Prostate gland (tissue), 2 donors: ENCODE measurements at places on chromosomes 1 and 21. TPM values are rescaled to one million over a fixed set of nuclear protein-coding genes. Genes with fewer than 3 reads are reported as not detected.

The PTGS2 gene
- total RNA-seq, result 11.2 TPM

The CELA2B gene
- 1.1 TPM for total RNA-seq

The RAD54L gene
- 8.2 TPM for total RNA-seq

The KIRREL1 gene
- total RNA-seq, result 18.6 TPM

The FCRL2 gene
- total RNA-seq, result not detected

The FAM131C gene
- not detected for total RNA-seq

The AVPR1B gene
- not detected for total RNA-seq

The CNN3 gene
- 136 TPM for total RNA-seq

The TSPEAR gene
- not detected for total RNA-seq

The ALX3 gene
- total RNA-seq, result not detected

The GJA8 gene
- total RNA-seq, result 1.1 TPM

The CD58 gene
- total RNA-seq, result 10.4 TPM

The KRTAP13-3 gene
- total RNA-seq, result not detected

The MEX3A gene
- 5.7 TPM for total RNA-seq

The BEND5 gene
- 5.2 TPM for total RNA-seq

The CCDC27 gene
- 0.97 TPM for total RNA-seq

The PGLYRP3 gene
- total RNA-seq, result not detected

The TMOD4 gene
- total RNA-seq, result not detected

The TMEM240 gene
- 6.8 TPM for total RNA-seq

The LMX1A gene
- total RNA-seq, result not detected

The AQP10 gene
- 0.27 TPM for total RNA-seq

The KDF1 gene
- total RNA-seq, result 42.8 TPM
